ENCODE measurements at places on chromosomes 4 and X.
A peak's percentile ranks its signal among the peaks of the same experiment; 100 is the strongest.

- no peak for DNase-seq
These were observed 1.0 kb upstream of the GUCY1B1 start for GRCh38 chr4:155757745-155758265.

GRCh38 chr4:15778289-15779241 is at the start of gene CD38:
Gene CD38, plus strand, starts transcription at chr4:15778328. Its CDS starts 87 bp downstream, at chr4:15778415.
- DNase-seq, result peak; percentile 52

GRCh38 chr4:23999714-24000469 is 110.0 kb upstream of the PPARGC1A start:
- no peak for DNase-seq

GRCh38 chr4:3231471-3231870 is 17.5 kb upstream of the MSANTD1 start:
- DNase-seq, result no peak

DNA sequence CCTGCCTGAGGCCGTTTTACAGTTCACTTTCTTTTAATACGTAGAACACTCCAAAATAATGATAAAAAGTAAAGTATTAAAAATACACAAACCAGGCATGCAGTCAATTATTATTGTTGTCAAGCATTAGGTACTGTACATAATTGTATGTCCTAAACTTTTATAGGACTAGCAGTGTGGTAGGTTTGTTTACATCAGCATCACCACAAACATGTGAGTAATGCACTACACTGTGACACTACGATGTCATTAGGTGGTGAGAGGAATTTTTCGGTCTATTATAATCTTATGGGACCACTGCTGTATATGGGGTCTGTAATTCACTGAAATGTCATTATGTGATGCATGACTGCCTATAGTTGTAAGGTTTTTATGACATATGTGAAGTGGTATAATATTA is 149.5 kb upstream of the SH3RF1 start:
- no peak for DNase-seq

GRCh38 chr4:138919094-138919936 is 96.3 kb upstream of the NOCT start:
- DNase-seq, result peak; percentile 81

- DNase-seq, result peak; percentile 36
These were observed 924 bp downstream of the EPHA5 start for GRCh38 chr4:65669111-65670019.

DNA sequence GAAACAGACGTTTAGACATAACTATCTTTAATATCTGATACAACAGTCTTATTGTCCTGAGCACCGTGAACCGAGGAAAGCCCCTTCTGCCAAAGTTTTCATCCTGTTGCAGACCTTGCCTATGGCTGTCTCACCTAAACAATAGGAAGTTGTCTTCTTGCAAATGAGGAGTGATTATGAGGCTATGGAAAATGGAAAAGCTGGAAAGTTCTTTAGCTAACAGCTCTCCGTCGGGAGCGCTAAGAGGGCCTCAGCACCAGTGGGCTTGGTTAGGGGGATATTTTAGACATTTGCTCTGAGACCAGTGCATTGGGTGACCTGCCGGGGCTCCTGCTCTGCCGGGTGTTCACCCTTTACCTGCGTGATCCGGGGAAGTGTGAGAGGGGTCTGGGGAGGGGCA is 28.4 kb downstream of the TMEM131L start:
- DNase-seq, result no peak

DNA sequence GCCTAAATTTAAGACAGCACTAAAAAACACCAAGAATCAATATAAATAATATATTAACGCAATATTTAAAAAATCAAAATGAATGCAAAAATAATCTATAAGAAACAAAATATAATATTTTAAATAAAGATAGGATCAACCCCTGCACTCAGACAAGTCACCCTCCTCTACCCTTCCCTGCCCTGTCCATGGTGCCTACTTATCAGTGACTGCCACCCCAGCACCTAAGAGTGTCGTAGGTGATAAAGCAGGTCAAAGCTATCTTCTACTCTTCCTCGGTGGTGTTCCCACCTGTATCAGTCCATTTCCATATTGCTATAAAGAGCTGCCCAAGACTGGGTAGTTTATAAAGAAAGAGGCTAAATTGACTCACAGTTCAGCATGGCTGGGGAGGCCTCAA is 251.9 kb downstream of the STIM2 start:
- no peak for DNase-seq

DNA sequence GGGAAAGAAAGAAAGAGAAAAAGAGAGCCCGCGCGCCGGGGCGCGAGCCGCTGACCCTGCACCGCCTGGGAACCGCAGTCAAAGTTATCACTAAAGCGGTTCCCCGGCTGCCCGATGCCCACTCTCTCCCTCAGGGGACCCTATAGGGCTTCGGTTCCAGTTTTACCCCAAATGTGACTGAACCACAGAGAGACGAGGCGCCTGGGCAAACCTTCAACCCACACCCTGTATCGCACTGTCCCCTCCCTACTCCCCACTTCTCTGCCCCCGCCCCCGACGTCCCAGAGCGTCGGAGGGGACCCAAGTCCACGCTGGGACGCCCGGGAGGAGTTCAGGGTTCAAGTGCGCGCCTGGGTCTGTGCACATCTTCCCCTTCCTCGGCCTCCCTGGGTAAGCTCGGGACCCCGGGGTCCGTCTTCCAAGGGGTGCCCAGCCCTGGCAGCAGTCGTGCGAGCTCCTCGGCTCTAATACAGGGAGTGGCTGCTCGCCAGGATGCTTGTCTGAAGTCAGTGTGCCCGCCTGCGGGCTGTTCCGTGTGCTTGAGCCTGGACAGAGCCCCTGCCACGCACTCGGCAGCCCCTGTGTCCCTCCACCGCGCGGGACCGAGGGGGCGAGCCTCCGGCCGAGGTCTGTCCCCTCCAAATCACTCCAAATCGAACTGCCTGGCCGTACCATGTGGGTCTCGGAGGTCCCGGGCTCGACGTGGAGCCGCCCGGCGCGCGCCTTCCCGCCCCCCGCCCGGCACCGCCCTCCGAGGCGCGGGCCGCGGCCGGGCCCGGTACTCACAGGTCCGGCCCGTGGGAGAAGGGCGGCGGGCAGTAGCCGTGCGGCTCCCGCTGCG is 960 bp downstream of the TRPC3 start:
- peak; percentile 46 for DNase-seq

- no peak for DNase-seq
These were observed 69.2 kb downstream of the KIT start for GRCh38 chr4:54726907-54727306.

DNA sequence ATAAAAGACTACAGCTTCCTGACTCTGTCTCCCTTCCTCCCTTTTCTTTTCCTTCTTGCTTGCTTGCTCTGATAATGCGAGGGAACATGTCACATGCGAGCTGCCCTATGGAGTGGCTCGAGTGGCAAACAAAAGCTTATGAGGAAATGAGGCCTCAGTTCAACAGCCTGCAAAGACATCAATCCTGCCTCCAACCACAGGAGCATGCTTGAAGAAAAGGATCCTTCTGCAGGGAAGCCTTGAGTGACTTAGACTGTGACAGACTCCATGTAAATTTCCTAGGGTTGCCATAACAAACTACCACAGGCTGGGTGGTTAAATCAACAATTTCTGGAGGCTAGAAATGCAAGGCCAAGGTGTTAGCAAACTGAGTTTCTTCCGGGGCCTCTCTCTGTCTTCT is 152.5 kb downstream of the NR3C2 start:
- DNase-seq, result no peak

DNA sequence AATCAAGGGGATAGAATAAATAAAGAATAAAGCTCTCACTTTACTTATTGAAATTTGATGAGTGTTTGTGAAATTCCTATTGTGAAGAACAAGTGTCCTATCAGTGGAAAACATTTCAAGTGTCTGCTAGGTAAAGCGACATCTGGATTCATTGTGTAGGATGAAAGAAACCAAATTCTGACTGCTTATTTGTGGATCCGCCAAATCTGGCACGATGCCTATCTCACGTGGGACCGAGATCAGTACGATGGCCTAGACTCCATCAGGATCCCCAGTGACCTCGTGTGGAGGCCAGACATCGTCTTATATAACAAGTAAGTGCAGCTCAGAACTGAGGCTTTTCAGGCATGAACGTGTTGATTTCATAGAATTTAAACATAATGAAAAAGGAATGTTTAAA is 1.9 kb downstream of the CHRNA9 start:
- DNase-seq, result no peak

GRCh38 chr4:128168701-128169100 is 107.6 kb downstream of the LARP1B start:
- no peak for DNase-seq

DNA sequence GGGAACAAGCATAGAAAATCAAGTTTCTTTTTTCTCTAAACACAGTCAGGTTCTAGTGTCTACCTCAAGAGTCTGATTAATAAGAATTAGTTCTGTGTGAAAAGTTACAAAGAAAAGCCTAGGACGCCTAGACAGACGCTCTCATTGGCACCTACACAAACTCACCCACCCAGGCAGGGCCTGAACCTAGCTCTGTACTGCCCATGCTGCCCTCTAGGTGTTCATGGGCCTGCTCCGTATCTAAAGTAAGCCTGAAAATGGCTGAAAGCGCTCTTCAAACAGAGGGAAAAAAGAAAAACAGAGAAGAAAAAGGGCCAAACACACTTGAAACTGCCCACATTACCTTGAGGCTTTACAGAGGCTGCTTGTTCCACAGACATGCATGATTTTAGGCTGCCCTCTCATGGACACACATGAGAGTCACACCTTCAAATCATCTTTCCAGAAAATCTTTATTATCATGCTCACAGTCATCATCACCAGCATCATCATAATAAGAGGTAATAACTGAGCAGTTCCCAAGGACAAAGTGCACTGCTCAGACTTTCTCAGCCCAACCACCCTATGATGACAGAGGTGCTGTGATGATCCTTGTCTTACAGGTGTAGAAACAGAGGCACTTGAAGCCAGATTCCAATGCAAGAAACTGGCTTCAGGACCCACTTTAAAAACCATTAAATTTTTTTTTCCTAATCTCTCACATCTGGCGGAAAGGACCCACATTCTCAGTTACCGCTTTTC is 49.6 kb downstream of the MAP7D2 start:
- DNase-seq, result no peak

- no peak for DNase-seq
These were observed 30.0 kb downstream of the ZCCHC12 start for GRCh38 chrX:118853596-118853995.

GRCh38 chr4:183729430-183730328 is 70.6 kb downstream of the TRAPPC11 start:
- DNase-seq, result no peak

- DNase-seq, result no peak
These were observed 13.2 kb upstream of the PCDH18 start for GRCh38 chr4:137545461-137545861.

DNA sequence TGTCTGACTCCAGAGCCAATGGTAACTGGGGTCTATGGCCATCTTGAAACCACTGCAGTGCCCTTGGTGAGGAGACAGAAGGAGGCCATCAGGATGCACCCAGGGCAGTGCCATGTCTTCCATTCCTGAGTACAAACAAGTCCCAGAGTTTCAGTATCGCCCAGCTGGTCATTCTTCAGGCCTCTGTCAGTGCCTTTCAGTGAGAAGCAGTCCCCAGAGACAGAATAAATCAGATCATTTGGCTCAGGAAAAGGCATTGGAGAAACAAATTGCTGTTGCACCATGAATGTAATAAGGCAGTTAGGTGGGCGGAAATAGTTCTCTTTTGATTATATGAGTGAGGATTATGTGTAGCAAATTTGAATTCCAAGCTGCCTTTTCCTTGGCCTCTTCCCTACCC is 21.3 kb downstream of the ADGRG4 start:
- DNase-seq, result no peak

DNA sequence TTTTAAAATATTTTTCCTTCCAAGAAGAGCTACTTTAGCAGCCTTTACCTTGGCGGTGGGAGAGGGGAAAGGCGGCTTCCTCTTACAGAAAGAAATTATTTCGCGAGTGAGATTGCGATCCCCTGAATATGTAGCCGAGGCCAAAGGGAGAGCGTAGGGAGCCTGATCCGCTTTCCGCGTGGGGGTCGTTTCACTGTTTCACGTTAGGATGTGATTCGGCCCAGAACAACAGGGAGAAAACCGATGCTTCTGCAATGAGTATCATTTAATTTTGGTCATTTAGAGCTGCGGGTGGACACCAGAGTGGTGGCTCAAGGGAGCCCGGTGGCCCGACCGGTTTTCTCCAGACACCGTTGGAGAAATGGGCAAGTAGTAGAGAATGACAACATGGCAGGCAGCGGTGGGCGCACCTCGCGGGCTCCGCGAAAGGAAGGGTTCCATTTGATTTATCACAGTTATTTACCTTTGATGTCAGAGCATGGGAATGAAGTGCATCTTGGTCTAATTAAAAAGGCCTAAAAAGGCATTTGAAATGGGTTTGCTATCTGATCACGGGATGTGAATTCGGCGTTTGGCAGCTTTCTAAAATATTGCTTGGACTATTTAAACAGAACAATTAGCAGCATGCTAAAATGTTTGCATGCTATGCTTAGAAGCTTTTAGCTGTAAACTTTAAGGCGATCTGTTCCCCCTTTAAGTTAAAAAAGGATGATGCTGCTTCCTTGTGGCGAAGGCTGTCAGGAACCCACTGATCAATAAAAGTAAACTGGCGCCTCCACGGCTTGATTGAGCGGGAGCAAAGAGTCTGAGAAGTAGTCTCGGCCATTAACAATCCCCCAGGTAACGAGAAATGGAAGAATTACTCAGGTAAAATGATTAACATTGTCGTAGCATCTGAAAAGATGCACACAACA is 2.0 kb upstream of the PCDH19 start:
- no peak for DNase-seq
